Stimulated activated CD4-positive, alpha-beta T cell treated with anti-CD3 and anti-CD28 coated beads, Interleukin-2, amount 100 ng/mL, for 4 hours (primary cell): ENCODE measurements at places on chromosomes 4 and X.

- no peak for DNase-seq
These were observed 13.1 kb downstream of the MOB1B start for GRCh38 chr4:70915036-70915815.

GRCh38 chr4:88616275-88617150 is 24.2 kb downstream of the HERC3 start:
- DNase-seq: no peak

- DNase-seq: no peak
These were observed 121.7 kb downstream of the PDS5A start for GRCh38 chr4:39855909-39856512.

DNA sequence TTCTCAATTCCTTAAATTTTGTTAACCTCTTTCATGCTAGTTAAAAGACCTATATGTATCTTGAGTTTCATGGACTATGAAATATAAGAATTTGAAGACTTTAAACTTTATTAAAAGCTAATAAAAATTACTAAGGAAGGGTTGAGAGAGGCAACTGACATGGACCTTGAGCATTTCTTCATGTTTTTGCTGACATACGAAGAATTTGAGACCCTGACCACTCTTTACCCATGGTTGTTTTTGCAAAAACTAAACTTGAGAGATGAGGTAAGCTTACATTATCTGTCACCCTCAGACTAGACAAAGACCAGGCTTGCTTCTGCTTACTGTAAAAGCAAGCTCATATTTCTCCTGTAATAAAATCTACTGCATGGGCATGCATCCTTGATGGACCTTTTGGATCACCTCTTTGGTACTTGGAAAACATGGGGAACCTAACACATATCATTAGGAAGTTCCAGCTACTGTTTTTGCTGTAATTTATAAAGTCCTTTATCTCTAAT is 338.2 kb upstream of the PABPC4L start:
- no peak for DNase-seq

DNA sequence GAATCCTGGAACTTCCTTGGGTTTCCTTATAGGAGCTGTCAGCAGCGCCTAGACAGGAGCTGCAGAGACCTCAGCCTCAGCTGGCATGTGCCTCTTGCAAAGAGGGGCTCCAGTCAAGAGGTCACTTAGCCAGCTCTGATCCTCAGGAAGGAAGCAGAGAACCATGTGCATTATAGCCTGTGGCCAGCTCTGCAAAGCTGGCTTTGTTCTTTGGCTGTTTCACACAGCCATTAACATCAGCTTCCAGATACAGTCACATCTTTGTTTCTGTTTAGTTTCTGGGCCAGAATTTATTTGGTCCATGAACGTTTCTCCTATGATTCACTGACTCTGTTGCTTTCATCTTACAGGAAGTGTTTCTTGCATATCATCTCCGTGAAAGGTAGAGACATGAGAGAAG is 92.4 kb downstream of the CC2D2A start:
- DNase-seq: no peak

DNA sequence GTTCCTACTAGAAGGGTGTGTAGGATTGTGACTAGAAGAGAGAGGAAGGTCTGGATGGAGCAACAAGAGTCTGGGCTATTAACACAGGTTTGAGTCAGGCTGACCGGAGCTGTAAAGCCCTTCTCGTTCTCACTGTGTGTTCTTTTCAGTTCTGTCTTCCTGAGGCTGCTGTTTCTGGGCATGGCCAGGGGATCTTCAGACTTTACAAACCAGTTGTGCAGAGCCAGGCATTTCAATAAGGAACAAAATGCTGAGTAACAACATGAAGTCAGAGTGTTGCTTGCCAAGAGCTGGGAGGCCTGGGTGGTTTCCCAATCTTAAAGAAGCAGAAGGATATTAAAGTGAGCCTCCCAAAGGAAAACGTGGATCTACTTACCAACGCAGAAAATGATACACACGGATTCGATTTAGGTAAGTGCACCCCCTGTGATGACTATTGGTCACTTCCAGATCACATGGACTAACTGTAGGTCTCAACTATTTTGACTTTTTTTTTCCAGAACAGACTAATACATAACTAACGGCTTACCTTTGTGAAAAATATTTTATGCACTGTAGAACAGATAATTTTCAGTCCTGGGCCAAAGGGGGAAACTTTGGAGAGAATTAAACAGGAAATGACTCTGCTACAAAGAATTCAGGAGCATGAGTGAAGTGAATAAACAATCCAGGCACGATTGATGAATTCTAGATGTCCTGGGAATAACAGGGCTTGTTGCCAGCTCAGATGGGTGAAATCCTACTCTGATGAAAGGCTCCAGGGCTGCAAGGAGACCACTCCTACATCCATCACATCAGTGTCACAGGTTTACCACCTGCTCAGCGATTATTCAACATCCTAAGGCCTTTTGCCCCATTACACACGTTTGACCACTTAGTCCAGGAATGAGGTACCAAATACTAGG is 94.5 kb downstream of the ANXA3 start:
- DNase-seq: no peak

DNA sequence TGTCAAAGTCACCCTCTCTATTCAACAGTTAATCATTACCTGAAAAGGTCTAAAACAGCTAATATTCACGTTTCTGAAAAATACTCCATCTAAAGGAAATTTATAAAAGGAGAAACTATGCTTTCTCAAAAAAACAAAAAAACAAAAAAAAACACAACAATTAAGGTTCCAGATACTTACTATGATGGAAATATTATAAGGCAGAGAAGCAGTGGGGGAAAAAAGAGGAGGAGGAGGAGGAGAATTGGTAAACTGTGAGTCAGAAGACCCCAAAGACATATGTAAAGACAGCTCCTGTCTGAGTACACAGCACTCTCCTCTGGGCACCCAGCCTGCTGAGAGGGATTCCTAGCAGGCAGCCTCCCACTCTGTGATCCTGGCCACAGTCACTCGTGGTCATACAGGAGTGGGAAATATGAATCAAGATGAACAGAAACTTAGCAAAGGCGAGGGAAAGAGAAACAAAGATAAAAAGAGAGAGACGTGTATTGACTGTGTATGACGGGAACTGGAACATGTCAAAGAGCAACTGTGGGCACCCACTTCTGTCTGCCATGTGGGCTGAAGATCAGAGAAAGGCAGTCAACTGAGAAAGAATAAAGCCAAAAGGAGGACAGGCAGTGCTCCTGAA is 12.5 kb downstream of the KLHL15 start:
- DNase-seq: peak; percentile 45

- DNase-seq: no peak
These were observed 29.9 kb upstream of the FOXR2 start for GRCh38 chrX:55593296-55593695.

- DNase-seq: no peak
These were observed 15.3 kb upstream of the PDGFRA start for GRCh38 chr4:54213761-54214160.

DNA sequence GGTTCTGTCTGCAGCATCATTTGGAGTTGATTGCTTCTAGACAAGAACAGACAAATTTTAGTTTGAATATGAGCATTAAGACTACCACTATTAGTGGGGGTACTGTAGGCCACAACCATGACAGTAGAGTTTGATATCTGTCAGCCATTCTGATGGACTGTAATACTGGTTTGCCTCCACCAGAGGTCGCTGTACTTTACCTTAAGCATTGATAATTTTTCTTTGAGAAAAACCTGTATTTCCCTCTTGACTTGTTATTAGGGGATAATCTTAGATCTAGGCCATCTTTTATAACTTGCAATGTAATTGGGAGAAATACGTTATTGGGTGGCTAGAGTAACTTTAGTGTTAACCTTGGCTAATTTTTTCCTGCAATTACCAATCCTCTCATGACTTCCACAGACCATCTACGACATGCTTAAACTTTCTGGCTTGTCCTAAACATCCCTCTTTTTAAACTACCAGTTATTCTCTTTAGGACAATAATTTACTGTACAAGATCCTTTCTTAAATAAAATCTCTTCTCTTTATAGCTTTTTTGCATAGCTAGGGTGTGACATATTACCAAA is 562.4 kb downstream of the MAGEB5 start:
- no peak for DNase-seq

GRCh38 chrX:15322472-15322871 is 7.0 kb upstream of the ASB11 start:
- no peak for DNase-seq

DNA sequence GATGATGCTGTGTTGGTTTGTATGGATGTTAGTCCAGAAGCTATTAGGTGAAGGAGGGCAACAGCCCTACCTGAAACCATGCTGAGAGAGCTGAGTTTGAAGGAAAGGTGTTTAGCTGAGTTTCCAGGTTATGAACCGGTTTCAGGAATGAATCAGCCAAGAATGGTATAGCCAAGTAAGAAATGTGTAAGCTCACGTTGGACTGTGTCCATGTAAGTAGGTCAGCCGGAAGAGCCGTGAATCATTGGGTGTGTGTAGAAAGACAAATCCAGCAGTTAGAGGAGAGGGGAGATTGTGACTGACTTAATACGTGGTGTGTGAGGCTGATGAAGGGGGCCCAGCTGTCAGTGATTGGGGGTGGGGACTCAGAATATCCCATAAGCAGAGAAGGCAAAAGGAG is 77.2 kb upstream of the SPIN4 start:
- no peak for DNase-seq

GRCh38 chrX:63661676-63662075 is 123.3 kb downstream of the ARHGEF9 start:
- no peak for DNase-seq

GRCh38 chr4:25001509-25001908 is 29.2 kb downstream of the LGI2 start:
- DNase-seq: no peak

DNA sequence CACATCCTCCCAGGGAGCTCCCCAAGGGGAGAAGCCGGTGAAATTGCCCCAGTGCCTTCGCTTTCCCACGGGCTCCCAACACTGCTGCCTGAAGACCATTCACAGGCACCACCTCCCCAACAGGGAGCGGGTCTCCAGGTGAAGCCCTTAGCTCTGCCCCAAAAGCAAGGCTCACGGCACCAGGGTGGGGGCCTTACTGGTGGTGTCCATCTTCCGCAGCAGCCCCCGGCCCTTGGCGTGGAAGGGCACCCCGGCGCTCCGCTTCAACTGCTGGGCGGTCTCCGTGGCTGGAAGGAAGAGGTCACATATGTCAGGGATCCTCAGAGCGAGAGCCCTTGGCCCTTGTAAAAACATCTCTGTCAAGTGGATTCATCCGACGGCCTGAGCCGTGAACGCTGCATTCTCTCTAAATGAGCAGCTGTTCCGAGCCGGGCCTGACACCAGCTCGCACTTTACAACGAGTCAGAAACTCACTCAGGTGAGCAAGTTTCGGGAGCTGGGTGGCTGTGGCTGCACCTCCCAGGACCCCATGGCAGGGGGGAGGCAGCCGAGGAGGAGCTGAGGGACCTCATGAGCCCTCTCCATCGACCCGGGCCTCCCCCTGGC is 20.9 kb downstream of the NELFA start:
- DNase-seq: no peak

- DNase-seq: no peak
These were observed 399.9 kb upstream of the CNKSR2 start for GRCh38 chrX:20974326-20974725.

- DNase-seq: no peak
These were observed 1112.5 kb downstream of the TECRL start for GRCh38 chr4:63296773-63297172.

- DNase-seq: no peak
These were observed 53.1 kb downstream of the RASL11B start for GRCh38 chr4:52915191-52915590.

DNA sequence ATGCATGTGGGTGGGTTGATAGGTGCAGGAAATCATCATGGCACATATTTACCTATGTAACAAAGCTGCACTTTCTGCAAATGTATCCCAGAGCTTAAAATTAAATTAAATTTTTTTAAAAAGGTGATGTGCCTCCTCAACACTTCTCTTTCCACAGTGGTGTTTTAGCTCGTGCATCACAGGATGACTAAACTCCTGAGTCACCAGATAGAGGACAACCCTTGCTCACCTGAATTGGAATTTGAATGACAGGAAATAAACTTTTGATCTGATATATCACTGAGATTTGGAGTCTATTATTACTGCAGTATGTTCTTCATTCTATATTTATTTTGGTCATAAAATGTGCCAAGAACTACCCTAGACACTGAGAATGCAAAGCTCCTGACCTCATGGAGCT is 185.3 kb downstream of the MAPK10 start:
- no peak for DNase-seq

- DNase-seq: no peak
These were observed 597.7 kb downstream of the PCDH18 start for GRCh38 chr4:136934601-136935000.

- DNase-seq: no peak
These were observed 66.5 kb downstream of the SHROOM4 start for GRCh38 chrX:50747471-50747900.

- no peak for DNase-seq
These were observed 23.9 kb downstream of the ACSL4 start for GRCh38 chrX:109709129-109709631.

DNA sequence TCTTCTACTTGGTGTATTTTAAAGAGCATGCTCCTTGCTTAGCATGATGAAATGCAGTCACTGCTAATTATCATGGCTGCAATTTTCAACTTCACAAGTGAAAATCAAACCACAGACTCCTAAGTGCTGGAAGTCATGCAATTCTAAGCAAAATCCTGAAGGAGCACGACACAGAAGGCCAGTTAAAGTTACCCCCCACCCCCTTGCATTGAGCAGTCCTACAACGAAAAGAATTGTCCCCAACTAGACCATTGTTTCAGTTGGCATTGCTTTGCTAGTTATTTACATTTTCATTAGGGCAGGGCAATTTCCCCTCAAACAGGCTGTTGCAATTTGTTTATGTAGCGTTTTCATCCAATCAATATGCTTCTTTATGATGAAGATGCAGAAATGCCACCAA is 321.2 kb downstream of the PCDH7 start:
- DNase-seq: no peak

DNA sequence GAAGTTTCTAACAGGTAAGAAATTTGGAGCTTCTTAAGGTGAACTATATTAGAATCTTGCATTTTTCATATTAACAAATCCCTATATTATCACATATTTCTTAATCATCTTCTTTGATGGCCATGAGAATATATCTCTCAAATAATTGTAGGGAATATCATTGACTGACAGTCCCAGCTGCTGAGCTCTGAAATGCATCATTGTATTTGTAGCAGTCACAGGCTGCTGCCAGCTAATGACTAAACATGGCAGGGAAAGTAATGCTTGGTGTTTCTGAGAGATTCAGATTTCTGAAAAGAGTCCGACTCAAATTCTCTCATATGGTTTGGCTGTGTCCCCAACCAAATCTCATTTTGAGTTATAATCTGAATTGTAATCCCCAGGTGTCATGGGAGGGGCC is 171.9 kb downstream of the TRAM1L1 start:
- DNase-seq: no peak

DNA sequence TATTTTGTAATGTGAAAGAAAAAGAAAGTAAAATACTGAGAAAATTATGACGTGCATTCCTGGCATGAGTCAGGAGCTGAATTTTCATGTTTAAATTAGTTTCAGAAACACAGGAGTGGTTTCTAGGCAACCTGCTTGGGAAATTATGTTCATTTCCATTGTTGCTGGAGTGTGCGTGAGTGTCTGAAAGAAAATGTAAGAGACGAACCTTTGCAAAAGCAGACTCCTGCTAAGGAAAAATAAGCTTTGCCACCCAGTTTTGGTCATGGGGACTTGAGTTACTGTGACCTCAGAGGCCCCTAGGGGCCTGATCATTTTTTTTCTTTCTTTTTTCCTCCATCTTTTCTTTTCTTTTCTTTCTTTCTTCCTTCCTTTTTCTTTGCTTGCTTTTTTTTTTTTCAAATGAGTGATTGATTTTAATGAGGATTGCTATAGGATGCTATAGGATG is 18.8 kb upstream of the CHRNA9 start:
- DNase-seq: peak; percentile 37

GRCh38 chr4:72422416-72422815 is 146.6 kb downstream of the ADAMTS3 start:
- DNase-seq: no peak

- DNase-seq: no peak
These were observed 39.5 kb upstream of the RBMX start for GRCh38 chrX:136920001-136920400.
